ENCODE measurements at places on chromosomes 16 and 17.

DNA sequence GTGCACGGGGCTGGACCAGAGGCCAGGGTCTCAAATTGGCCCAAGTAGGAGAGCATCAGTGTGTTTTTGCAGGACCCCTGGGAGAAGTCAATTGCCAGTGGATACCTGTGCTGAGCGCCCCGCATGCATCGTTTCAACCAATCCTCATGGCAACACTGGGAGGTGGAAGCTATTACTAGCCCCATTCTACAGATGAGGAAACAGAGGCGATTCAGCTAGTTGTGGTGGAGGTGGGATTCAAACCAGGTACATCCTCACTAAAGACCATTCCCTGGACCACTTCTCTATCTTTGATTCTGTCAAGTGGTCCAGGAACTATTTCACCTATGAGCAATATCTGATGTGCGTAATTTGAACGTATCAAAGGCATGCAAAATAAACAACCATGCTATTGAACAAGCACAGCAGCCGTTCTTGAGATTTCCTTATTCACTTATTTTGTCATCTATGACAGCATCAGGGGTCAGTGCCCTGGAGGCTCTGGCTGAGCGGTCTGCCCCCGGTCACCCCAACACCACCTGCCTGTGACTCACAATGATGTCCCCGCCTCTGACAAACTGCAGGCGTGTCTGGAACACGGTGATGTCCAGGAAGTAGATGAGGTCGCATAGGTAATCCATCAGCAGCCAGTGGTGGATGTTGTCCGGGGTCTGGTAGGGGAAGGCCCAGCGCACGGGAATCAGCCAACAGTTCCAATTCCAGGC is 54.0 kb downstream of the CNGB1 start:
- no peak for DNase-seq

DNA sequence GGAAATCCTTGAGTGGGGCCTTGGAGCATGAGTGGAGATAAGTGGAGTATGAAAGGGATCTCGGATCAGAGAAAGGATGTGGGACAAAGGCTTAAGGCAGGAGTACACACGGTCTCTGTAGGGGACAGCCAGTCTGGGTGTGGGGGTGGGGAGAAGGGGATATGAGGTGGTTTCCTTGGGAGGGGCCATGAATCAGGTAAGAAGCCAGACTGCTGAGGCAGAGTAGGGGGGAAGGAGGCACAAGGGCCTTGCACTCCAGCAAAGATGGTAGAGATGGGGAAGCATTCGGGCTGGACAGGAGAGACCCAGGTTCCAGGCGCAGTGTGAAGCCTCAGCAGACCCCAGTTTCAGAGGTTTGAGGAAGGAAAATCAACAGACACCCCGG is 1.6 kb downstream of the HSD11B2 start:
- DNase-seq, result no peak

DNA sequence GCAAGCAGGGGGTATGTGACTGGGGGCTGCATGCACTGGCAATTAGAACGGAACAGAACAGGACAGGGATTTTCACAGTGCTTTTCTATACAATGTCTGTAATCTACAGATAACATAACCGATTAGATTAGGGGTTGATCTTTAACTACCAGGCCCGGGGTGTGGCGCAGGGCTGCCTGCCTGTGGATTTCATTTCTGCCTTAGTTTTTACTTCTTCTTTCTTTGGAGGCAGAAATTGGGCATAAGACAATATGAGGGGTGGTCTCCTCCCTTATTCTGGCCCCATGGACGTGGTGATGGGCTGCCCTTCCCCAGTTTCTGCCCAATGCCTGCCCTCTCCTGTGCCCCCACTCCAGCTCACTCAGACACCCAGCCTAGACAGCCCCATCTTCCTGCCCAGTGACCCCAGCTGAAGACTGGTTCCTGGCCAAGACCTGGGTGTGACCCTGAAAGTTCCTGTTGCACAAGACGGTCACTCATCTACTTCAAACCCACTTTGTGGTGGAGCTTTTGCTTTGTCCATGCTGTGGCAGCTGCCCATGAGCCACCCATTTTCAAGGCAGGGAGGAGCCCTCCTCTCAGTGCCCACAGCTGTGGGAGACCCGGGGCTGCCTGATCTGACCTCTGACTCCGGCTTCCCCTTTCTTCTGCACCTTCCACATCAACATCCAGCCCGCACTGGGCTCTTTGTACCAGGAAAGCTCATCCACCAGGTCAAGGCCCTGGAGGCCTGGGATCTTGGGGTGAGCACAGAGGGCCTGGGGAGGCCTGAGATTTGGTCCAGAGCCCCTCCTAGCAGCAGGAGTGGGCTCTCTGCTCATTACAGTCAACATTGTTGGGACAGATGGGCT is 18.6 kb downstream of the ALOX12B start:
- DNase-seq, result no peak

- DNase-seq, result no peak
Observed at GRCh38 chr16:69471121-69471520, 46.7 kb downstream of the CYB5B start.

- DNase-seq, result no peak
Observed at GRCh38 chr17:77214328-77214727, 73.6 kb downstream of the SEC14L1 start.

DNA sequence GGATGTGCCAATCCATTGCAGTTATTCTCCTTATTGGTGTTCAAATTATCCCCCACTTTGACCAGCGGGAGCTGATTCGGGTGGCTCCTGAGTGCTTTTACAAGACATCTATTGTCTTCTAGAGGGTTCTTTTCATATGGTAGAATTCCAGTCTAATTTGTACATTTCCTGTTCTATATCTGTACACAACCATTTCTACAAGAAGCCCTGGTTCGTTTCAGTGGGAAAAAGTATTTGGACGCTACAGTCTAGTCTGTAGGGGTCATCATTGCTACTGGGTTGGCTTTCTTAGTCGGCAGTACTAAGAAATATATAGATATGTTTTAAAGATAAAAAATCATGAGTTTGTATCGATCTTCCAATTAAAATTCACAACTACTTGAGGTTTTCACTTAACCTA is 262.6 kb downstream of the MAP2K6 start:
- no peak for DNase-seq

DNA sequence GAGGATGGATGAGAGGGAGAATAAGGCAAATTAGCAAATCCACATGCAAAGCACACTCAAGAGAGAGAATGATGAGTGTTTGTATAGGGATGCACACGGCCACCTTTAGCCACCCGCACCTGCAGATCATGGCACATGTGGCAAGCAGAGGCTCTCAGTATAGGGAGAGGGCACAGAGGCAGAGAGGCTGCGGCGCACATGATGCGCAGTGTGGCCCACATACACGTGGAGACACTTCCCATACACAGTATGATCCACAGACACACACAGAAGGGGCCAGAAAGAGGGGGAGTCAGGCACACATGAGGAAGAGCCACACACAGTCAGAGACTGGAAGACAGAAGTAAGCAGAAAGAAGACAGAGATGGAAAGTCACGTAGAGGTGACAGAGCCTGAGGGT is 6.5 kb upstream of the CHD3 start:
- DNase-seq, result no peak

DNA sequence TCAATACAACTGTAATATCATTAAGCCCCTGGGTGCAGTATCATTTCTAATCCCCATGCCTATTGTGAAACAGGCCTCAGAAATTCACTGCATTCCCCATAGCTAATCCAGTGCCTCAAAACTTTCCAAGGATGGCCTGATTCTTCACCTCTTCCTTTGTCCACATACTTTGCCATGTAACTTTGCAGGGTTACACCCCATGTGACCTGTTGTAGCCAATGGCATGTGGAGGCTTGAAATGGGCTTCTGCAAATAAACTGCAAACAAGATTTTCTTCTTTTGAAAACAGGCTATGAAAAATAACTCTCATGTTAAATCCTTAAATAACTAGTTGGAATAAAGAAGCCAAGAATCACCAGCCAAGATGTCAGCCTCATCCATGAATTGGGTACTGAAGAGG is 35.9 kb downstream of the ABCA10 start:
- DNase-seq, result no peak

GRCh38 chr16:57314161-57314785 is 29.8 kb upstream of the PLLP start:
- no peak for DNase-seq

DNA sequence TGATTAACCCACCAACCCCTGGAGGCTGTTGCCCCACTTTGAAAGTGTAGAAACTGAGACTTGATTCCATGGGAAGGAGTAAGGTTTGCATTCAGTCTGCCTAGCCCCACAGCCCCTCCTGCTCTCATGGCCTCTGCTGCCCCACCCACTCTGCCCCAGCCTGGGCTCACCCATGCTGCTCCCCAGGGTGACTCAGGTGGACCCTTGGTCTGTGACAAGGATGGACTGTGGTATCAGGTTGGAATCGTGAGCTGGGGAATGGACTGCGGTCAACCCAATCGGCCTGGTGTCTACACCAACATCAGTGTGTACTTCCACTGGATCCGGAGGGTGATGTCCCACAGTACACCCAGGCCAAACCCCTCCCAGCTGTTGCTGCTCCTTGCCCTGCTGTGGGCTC is 6.5 kb downstream of the PRSS41 start:
- no peak for DNase-seq

- DNase-seq, result no peak
Observed at GRCh38 chr16:72172105-72173034, at the start of gene PMFBP1. PMFBP1 (minus strand) TSS chr16:72172155; CDS start chr16:72171208, 947 bp downstream.

GRCh38 chr17:12386225-12386624 is 279.5 kb upstream of the MYOCD start:
- no peak for DNase-seq

DNA sequence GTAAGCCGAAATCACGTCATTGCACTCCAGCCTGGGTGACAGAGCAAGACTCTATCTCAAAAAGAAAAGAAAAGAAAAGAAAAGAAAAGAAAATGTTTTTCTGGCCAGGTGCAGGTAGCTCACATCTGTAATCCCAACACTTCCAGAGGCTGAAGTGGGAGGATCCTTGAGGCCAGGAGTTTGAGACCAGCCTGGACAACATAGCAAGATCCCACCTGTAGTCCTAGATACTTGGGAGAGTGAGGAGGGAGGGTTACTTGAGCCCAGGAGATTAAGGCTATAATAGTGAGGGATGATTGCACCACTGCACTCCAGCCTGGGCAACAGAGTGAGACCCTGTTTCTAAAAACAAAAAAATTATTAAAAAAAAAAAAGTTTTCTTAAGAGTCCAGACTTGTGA is 2.5 kb upstream of the ATP5MC1 start:
- no peak for DNase-seq

DNA sequence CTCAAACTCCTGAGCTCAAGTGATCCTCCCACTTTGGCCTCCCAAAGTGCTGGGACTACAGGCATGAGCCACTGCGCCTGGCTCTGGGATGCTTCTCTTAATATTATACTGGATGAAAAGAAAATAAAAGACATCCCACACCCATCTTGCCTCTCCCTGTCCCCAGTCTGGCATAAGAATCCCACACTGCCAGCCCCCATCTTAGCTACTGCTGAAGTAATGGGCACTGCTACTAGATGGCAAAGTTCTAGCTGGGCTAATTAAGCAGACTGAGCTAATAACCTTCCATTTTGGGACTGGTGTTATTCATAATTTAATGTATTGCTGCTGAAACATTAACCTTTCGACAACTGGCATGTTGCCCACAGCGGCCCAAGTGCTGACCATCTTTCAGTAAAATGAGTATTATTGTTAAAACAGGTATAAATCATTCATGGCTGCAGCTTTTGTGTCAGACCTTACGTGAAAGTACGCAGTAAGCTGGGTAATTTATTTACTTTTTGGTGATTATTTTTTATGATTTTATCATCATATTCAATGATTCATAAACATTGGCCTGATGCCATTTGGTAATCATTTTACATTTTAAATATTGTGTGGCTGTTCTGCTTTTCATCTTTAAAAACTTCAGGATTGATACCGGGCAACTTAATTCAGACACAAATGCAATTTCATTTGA is 47.4 kb upstream of the ZFHX3 start:
- no peak for DNase-seq

DNA sequence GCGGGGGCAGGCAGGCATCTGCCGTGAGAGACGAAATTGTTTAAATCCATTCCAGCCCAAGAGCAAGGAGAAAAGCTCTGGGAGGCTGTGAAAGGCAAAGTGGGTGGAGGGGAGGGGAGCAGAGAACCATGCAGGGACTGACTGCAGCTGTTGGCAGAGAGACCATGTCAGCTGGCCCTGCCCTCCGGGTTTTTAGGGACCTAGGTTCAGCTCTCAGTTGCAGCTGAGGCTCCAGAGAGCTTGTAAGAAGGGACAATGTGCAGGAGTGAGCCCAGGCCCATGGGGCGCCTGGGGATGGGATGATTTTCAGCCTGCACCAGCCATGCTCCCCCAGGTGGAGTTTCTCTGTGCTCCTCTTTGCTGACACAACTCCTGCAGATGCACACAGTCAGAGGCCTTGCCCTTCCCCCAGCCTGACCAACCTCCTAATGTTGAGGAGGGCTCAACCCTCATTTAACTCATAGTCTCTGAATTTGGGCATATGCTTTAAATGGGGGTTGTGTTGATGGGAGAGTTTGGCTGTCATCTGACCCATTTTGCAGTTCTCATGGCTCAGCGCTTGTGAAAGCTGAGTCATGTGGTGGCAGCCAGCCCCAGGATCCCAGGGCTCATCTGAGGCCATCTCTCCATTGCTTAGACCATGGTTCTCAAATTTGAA is 70.9 kb downstream of the PLXDC1 start:
- no peak for DNase-seq

DNA sequence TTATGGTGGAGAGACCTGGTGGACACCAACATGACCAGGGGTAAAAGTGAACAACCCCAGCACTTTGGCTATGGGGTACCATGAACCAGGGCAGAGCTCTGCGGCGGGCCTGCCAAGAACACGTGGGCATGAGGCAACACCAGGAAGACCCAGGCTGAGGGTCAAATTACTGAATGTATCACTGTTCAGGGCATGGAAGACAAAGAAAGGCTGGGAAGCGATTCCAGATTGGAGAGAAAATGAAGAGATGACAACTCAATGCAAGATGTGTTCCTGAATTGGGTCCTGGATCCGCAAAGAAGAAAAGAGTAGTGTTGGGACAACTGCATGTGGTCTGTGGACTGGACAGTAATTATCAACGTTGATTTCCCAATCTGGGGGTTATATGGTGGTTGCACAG is 19.8 kb downstream of the SPHK1 start:
- no peak for DNase-seq

- peak; percentile 40 for DNase-seq
Observed at GRCh38 chr17:73192206-73192893, 505 bp upstream of the COG1 start.

DNA sequence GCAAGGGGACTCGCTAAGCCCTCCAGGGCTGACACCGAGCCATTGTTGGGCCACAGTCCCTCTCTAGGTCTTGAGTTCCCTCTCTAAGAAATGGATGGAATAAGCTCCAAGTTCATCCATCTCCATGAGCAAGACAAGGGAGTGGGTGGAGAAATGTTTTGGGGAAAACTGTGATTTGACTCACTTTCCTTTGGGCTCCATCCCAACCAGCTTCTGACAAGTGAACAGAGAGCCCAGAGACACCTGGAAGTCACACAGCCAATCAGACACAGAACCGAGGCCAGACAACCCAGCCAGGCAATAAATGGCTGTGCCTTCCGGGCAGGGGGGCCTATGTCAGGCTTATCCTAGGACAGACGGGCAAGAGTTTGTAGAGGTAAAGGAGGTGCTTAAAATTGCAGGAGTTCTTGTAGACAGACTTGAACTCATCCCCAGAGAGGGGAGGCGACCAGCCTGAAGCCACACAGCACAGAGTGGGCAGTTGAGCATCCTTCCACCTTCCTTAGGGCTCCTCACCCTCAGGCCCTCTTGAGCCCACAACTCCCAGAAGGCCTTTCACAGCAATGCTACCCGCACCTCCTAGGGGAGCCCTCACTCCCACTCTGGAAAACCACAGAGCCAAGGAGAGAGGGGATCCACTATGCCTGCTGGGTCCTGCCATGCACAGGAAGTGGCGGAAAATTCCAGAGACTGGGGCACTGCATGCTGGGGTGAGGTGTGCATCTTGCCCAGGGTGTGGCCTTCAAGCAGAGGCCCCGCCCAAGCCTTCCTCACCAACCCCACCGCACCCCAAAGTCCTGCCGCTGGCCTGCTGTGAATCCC is 9.5 kb upstream of the FAM83G start:
- no peak for DNase-seq
